ENCODE measurements at places on chromosomes 2 and 18.
A peak's percentile ranks its signal among the peaks of the same experiment; 100 is the strongest.

- no peak for DNase-seq
Observed at GRCh38 chr2:182187130-182187529, 201.5 kb downstream of the PPP1R1C start.

DNA sequence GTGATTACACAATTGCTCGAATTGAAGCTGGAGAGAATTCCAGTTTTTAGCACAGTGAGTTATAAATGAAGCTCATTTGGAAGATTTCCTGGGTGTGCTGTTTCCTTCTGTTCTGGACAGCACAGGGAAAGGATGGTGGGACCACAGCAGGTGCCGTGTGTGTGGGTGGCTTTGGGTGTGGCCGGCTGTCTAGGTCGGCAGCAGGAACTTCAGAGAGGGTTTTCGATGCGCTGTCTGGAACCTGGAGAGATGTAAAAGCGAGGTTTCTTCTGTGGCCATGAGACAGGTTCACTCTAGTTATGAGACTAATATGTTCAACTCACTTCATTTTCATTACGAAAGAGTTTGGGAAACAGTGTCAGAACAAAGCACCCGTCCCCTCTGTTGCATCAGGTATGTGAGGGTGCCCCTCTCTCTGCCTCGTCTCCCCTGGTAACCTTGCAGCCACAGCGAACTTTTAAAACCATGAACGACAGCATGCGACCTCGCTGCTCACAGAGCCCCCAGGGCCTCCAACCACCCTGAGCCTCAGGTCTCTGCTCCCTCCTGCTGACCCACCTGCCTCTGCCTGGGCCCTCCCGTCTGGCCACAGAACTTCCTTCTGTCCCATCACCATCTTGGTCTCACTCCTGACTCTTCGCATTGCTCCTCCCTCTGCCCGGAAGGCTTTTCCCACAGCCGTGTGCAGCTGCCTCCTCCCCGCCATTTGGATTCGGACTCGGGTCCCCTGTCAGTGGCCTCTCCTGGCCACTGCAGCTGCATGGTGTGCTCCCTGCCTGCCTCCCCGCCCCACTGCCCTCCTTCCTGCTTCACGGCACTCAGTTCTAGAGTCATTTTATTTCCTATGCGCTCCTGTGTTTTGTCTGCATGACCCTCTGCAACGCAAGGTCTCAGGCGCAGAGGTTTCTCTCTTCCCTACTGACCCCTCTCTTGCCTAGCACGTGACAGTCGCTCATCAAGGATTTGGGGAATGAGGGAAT is 151.2 kb downstream of the NDUFA10 start:
- no peak for DNase-seq

DNA sequence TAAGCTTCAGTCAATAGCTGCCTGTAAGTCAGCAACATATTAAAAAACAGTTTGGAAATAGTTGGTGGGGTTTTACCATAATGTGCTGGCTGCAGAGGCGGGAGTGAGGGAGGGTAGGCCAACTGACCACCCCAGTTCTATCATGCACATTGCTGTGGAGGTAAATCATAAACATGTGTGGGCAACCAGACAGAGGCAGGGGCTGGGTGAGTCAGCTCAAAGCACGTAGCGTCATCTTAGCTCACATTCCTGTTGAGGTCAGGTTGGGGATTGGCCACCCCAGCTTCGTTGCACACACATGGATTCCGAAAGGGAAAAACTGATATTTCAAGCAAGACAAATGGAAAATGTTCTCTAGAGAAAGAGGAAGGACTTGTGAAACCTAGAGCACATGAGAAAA is 19.5 kb downstream of the GPR45 start:
- DNase-seq, result no peak

GRCh38 chr2:191566344-191566743 is 111.6 kb upstream of the NABP1 start:
- DNase-seq, result peak; percentile 43

- DNase-seq, result no peak
Observed at GRCh38 chr2:241062389-241063092, 39.5 kb downstream of the MTERF4 start.

GRCh38 chr2:207437136-207437523 is 92.6 kb upstream of the CREB1 start:
- DNase-seq, result no peak

DNA sequence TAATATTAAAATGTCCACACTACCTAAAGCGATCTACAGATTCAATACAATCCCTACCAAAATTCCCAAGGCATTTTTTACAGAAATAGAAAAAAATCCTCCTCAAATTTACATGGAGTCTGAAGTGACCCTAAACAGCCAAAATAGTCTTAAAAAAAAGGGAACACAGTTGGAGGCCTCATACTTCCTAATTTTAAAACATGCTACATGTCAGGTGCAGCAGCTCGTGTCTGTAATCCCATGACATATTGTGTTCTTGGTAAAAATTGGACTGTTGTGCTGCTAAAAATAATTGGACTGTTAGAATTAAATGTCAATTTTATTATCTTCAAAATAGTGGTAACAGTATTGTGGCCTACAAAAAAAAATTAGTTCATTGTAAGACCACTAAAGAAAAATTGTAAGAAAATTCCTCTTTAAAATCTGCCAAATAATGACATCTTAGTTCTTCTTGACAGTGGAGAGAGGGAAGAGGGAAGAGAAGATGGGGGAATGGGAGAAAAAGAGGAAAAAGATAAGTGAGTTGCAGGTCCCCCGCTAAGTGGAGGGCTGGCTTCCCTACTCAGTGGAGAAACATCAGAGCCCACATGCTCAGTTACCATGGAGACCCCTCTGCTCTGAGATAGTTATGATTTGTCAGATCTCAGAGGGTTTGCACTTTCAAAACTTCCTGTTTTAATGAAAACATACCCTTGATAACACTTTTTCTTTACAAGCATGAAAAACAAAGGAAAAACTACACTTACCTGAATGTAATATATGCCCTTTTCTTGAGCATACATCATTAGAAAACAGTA is 46.5 kb downstream of the UNC50 start:
- no peak for DNase-seq

GRCh38 chr18:48956356-48956755 is 5.6 kb upstream of the SMAD7 start:
- no peak for DNase-seq

GRCh38 chr2:53877556-53877955 is 17.8 kb upstream of the GPR75 start:
- DNase-seq, result no peak

DNA sequence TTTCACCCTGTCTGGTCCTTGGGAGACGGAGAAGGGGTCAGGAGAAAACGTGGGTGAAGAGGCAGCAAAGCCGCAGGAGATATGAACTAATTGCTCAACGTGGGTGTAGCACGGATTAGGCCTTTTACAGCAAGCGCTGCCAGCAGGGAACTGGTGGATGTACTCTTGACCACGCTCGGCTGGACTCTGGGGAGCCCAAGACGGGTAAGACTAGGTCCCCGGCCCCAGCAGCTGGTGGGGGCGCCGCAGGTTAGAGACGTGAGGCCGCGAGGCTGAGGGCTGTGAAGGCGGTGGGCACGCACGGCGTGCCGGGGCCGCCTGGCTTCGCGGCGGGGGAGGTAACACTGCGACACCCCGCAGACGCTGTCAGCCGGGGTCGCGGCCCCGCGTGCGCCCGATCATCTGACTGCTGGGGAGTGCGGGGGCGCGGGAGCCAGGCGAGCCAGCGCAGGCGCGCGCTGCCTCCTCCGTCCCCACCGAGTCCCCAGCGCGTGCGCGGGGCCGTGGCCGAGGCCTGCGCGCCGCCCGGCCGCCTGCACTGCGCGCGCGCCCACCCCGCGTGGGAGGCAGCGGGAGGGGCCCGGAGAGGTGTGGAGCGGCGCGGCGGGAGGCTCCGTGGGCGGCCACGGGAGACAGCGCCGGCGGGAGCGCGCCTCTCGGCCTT is at the start of gene CLIP4:
Gene CLIP4 (plus strand): TSS at position 470 of the 664 bp plus-strand sequence. CDS start 5,974 bp downstream, outside the sequence.
- peak; percentile 70 for DNase-seq

- no peak for DNase-seq
Observed at GRCh38 chr2:36397728-36398413, 42.3 kb downstream of the CRIM1 start.

DNA sequence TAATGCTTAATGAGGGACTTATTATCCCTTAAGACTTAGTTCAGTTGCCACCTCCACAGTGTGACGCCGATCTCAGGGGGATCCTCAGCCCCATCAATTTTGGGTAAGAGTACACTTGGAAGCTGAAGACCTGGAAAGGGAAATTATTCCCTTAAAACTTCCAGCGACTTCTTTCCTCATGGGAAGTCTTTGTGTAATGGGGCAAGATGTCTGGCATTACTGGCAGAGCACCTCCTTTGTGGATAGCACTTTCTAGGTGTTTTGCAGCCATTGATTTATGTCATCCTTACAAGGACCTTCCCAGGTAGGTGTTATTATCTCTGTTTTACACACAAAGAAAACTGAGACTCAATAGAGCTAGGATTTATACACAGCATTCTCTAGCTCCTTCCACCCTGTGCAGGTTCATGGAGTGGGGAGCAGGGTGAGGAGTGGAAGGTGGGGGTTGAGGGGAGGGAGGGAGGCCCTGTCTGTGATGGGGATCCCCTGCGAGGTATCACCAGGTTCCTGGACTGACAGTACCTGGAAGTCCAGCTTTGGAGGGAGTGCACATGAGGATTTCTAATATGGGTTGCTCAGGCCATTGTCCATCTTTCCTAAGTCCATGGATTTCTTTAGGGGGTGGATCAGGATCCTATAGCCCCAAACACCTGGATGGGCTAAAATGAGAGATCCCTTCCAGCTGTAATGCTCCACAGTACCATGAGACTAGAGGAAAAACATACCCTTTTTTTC is 79.4 kb downstream of the MYCN start:
- no peak for DNase-seq

DNA sequence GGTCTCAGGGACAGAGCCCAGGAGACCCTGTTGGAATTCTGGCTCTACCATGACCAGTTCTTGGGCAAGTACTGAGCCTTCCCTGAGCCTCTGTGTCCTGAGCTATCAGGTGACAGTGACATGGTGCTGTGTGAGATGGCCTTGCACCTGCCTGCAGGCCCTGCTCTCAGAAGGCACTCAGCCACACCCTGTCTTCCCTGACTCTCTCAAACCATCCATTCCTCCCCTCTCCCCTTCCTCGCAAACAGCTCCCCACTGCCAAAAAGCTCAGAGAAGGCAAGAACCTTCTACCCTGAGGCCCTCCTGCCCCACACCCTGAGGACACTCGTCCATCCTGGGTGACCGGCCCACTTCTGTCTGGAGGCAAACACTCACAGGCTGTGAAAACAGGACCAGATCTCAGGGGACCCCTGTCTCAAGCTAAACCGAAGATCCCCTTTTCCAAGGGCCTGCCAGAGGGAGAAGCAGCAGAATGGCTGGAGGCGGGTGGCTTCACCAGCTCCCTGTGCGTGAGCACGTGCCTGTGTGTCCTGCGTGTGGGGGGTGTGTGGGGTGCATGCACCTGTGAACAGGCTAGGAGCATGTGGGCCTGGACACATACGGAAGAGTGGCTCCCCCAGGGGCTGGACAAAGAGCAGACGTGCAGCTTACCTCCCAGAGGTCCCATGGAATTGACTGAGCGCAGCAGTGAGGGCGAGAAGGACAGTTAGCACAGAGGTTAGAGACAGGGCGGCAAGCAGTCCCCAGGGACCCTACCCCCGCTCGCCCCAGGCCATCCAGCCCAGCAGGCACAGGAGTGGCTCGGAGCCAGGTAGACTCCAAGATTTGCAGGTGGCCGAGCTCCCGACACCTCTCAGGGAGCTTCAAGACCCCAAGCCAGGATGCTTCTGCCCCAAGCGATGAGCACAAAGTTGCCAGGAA is 53.9 kb downstream of the BIN1 start:
- DNase-seq, result no peak

- no peak for DNase-seq
Observed at GRCh38 chr2:16553226-16553625, 112.4 kb downstream of the CYRIA start.

- peak; percentile 69 for DNase-seq
Observed at GRCh38 chr2:216034065-216034464, 20.7 kb upstream of the MREG start.

DNA sequence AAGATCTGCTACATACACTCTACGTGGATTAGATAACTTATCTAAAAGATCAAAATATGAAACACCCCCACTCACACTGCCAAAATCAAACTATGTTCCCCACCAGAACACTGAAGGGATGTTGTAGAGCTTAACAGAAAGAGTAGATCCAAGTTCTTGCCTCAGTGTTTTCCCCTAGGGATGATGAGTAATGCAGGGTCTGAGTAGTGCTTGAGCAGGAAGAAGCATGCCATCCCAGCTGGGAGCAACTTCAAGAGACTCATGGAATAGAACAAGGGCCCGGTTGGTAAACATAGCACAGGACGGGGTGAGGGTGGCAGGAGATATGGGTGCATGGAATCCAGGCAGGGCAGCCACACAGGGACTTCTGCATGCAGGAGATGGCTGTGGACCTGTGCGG is 74.3 kb downstream of the SNTG2 start:
- DNase-seq, result peak; percentile 57

- no peak for DNase-seq
Observed at GRCh38 chr2:173472112-173472511, 117.4 kb downstream of the CDCA7 start.

DNA sequence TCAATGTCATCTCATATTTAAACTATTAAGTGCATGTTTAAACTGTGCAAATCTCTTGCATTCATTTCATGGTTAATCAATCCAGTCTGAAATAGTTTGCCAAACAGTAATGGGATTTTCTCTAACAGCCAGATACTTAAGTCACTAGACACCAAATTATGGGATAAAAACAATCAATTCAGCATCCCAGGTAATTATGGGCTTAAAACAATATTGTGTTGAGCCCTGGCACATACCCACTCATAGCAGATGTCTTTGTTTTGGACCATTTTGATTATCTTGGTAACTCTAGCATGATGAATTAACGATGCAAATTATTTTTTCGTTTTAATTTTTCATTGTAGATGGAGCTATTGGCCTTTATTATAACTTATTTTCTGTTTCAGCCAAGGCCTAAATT is 118.5 kb upstream of the CD302 start:
- DNase-seq, result no peak

- no peak for DNase-seq
Observed at GRCh38 chr18:13076886-13077285, 85.7 kb downstream of the CEP192 start.

- no peak for DNase-seq
Observed at GRCh38 chr2:228709788-228710371, 528.4 kb upstream of the SPHKAP start.

DNA sequence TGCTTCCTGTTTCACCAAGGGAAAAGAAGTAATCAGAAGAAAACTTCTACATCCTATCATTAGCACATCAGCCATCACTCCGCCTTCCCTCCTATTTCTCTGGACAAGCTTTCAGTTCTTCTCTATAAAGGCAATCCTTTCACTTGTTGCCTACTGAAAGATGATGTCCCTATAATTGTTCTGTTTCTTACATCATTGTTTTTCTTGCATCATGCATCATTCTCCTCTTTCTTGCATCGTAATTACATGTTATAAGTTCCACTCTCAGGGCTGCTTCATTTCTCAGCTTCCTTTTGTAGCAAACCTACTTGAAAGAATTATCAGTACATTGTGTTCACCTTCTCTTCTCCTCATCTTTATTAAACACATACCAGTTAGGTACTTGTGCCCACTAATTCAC is 7.2 kb downstream of the SLC30A6 start:
- DNase-seq, result no peak

- DNase-seq, result no peak
Observed at GRCh38 chr2:8537562-8538155, 144.2 kb upstream of the ID2 start.
